ENCODE measurements at places on chromosomes 2 and 18. TPM values are rescaled to one million over a fixed set of nuclear protein-coding genes. Genes with fewer than 3 reads are reported as not detected.

DNA sequence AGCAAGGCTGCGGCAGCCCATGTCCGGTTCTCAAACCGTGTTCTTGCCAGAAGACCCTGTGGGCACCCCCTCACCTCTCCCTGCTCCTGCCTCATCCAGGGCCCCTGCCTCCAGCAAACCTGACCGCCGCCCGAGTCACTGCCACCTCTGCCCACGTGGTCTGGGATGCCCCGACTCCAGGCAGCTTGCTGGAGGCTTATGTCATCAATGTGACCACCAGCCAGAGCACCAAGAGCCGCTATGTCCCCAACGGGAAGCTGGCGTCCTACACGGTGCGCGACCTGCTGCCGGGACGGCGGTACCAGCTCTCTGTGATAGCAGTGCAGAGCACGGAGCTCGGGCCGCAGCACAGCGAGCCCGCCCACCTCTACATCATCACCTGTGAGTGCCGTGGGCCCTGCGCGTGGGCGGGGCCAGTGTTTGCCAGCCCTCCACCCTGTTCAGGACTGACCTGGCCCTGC, 32.2 kb downstream of the MTERF4 start:
- H3K27me3 ChIP-seq, result no peaks in the 10 kb centered on the region
- peaks cover 1% of the 10 kb centered on the region for H3K36me3 ChIP-seq
- H3K4me3 ChIP-seq, result no peak overlapping the region
- H3K4me1 ChIP-seq, result no peaks in the 10 kb centered on the region
- DNase-seq, result no peak

GRCh38 chr2:98472132-98472650, 27.5 kb downstream of the INPP4A start:
- DNase-seq, result peak; percentile 5
- H3K4me1 ChIP-seq, result peaks cover 93% of the 10 kb centered on the region
- H3K27ac ChIP-seq, result peak overlapping the region; percentile 34
- no peaks in the 10 kb centered on the region for H3K36me3 ChIP-seq
- H3K27me3 ChIP-seq, result no peaks in the 10 kb centered on the region
- no peak overlapping the region for H3K4me3 ChIP-seq

DNA sequence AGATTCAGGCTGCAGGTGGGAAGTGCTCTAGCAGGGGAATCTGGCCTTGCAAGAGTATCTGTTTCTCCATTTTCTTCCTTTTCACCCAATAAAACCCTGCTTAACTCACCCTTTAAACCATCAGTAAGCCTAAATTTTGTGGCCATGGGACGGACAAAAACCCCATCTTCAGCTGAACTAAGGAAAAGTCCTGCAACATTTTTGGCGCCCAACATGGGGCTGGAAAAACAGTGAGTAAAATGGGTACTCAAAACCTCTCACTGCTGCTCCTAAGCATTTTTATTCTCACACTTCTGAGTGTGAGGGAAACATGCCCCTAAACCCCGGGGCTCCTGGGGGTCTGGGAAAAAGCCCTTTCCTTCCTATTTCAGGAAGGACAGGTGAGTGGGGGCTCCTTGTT, 414.3 kb downstream of the ZNF804A start:
- H3K36me3 ChIP-seq, result no peaks in the 10 kb centered on the region
- no peak overlapping the region for H3K4me3 ChIP-seq
- no peak for DNase-seq

DNA sequence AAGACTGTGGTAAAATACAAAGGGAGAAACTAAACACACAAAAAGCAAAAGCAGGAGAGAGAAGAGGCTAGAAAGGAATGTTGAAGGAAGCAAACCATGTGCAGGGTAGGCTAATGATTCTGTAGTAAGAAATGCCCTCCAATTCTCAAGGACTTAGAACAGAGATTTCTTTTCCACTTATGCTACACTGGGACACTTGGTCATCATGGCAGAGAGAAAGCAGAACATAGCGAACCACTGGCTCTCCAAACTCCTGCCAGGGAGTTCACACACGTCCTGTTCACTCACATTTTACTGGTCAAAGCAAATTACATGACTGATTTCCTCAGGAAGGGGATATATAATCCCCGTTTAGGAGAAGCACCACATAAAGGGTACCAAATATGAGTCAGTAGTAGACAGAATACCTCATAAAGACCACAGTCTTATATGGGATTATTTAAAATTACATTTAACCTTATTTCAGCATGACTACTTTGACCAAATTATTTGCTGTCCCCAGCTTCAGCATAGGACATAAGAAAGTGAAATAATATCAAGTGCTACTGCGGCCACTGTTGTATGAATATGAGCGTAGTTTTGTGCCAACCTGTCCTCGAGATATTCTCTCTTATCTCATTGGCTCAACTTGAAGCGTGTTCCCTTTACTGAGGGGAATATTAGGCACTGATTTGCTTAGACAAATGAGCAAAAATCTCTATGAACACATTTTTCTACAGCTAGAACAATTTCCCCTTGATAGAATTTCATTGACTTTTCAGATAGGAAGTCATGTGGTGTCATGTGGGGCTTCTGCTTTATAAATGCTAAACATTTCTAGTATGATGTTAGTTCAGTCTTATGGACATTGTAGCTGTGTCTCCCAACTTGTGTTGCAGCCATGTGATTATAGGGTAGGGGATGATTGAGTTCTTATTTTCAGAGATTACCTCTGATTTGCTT, 81.7 kb downstream of the FAM161A start:
- H3K27ac ChIP-seq, result no peak overlapping the region
- H3K36me3 ChIP-seq, result no peaks in the 10 kb centered on the region

DNA sequence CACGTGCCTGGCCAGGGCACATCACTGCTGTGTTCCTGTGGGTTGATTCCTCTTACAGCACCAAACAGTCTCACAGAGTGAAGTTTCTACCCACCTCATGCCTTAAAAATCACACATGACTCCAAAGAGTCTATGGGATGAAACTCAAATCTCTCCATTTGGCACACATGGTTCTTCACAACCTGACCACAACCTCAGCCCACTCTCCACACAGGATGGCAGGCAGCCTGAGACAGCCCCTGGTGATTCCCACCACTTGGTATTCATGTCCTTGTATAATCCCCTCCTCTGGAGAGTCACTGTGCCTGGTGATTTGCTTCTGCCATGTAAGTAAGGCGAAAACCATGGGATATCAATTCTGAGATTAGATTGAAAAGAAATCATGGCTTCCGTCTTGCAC, 46.2 kb downstream of the LBH start:
- H3K27me3 ChIP-seq, result no peaks in the 10 kb centered on the region
- DNase-seq, result no peak
- H3K4me1 ChIP-seq, result no peaks in the 10 kb centered on the region
- no peak overlapping the region for H3K27ac ChIP-seq
- H3K4me3 ChIP-seq, result no peak overlapping the region

- DNase-seq, result peak; percentile 16
- H3K36me3 ChIP-seq, result no peaks in the 10 kb centered on the region
- H3K4me1 ChIP-seq, result peaks cover 6% of the 10 kb centered on the region
- peak overlapping the region; percentile 39 for H3K4me3 ChIP-seq
- no peak overlapping the region for H3K27ac ChIP-seq
Observed at GRCh38 chr18:48007955-48008701, 77.7 kb upstream of the SMAD2 start.

- no peaks in the 10 kb centered on the region for H3K36me3 ChIP-seq
- no peak overlapping the region for H3K4me3 ChIP-seq
- DNase-seq, result peak; percentile 37
Observed at GRCh38 chr2:190404487-190404886, 3.7 kb upstream of the MFSD6 start.

GRCh38 chr2:3575534-3576262, 638 bp downstream of the RPS7 start:
- DNase-seq, result peak; percentile 50
- peaks cover 25% of the 10 kb centered on the region for H3K4me1 ChIP-seq
- H3K4me3 ChIP-seq, result peak overlapping the region; percentile 76

DNA sequence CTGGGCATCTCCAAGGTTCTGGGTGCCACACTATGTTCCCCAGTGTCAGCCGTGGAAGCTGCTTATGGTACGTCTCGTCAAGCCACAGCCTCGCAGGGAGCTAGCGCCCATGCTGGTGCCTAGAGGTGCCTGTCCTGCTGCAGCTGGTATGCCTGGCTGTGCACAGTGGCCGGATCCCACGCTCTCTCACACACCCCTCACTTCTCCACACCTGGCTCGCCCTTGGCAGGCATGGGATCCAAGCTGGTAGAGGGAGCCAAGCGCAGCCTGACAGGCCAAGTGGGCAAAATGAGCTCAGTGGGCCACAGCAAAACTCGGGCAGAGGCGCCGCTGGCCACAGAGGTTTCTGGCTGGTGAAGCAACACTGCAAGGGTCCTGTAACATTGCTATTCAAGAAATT, 156.1 kb upstream of the RBMS1 start:
- H3K36me3 ChIP-seq, result no peaks in the 10 kb centered on the region
- no peak for DNase-seq
- H3K27me3 ChIP-seq, result no peaks in the 10 kb centered on the region
- no peak overlapping the region for H3K27ac ChIP-seq
- no peak overlapping the region for H3K4me3 ChIP-seq
- H3K4me1 ChIP-seq, result peaks cover 22% of the 10 kb centered on the region

DNA sequence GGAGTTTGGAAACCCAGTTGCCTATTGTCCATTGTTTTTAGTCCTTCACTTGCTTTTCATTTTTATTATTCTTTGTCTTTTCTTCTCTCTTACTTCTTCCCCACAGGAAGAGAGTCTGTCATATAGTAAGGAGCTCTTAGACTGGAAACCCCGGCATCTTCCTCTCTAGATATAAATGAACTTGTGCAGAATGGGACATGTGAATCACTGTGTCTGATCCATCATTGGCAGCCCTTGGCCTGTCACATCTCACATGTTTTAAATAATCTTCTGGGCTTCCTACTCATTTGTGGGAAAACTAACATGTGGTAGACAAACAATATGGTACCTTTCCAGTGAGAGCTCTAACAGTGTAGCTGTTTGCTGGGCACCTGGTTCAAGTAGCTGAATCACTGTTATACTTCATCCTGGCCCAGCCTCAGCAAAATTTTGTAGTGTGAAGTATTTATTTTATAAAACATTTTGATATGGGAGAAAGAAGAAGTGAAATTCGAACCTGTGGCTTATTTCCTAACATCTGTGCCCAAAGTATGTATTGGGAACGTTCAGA, 112.8 kb downstream of the PHLPP1 start:
- no peak overlapping the region for H3K27ac ChIP-seq
- DNase-seq, result no peak
- no peaks in the 10 kb centered on the region for H3K4me1 ChIP-seq
- H3K27me3 ChIP-seq, result no peaks in the 10 kb centered on the region

The MLPH gene
- total RNA-seq, result not detected

The UGT1A1 gene
- not detected for total RNA-seq

The RNMT gene
- total RNA-seq, result 53.2 TPM

The SERPINB12 gene
- not detected for total RNA-seq
